Fibroblast of the conjunctiva (primary cell): ENCODE measurements at places on chromosomes 1 and 21.

GRCh38 chr1:151621351-151621750 lies 9.5 kb downstream of the SNX27 start:
- no peak for DNase-seq

DNA sequence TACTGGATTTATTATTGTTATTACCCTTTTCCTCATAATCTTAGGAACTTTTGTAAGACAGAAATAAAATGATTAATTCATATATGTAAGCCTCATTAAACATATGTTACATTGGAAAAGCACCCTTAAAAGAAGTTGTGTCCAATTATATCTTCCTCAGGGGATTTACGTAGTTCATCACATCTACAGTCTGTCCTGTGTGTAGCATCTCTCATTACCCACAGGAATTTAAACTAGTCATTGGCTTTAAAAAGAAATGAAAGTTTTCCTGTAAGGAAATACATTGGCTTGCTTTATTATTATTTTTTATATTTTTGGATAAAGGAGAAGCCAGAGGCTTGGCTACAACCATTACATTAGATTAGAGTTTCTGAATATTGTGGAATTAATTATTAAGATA lies 56.1 kb downstream of the SWT1 start:
- DNase-seq = no peak

DNA sequence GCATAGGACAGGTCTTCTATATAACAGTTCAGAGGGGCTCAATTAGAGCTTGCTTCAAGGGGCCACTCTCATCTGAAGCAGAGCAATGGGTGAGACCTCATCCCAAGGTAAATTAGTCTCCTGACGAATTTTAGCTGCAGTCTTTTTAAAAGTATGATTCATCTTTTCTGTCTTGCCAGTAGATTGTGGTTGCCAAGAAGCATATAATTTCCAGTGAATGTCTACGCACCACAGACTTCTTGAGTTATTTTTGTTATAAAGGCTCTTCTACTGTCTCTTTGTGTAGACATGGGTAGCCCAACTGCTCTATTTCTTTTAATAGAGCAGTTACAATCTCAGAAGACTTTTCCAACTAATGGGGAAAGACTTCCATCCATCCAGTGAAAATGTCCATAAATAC lies 108.9 kb upstream of the FMN2 start:
- no peak for DNase-seq

- DNase-seq = no peak
Measured at GRCh38 chr21:33428669-33429068, 25.5 kb downstream of the IFNGR2 start.

GRCh38 chr1:213687832-213688231 lies 299.9 kb upstream of the PROX1 start:
- no peak for DNase-seq

DNA sequence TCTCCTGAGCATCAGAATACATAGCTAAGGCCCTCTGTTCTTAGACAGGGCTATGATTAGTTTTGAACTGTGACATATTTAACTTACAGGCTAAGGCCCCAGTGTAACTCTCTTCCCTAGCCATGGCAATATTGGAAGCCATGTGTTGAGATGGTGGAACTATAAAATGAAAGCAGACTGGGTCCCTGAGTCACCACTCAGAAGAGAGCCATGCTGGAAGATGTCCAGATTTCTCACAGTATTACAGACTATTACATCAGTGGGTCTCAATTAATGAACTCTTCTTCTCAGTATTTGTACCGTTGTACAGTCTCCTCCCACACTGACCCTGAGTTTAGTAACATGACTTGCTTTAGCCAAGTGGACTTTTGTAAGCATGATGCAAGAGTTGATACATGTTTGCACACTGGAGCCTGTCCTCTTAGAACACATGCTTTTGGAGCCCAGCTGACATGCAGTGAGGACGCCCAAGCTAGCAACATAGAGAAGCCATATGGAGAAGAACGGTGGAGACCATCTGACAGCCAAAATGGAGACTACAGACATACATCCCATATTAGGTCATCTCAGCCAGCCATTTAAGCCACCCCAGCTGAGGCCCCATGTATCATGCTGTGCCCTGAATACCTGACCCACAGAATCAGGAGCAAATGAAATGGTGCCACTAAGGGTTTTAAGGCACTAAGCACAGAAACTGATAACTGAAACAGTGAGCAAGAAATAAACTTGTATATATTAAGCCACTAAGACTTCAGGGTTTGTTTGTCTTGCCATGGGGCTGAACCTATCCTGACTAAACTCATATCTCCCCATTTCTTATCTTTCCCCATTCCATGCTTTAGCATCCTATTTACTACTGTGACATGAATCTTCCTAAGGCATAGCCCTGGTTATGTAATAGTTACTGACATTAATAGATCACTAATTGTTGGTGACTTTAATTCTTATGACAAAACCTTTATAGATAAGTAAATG lies 24.4 kb downstream of the TBX15 start:
- peak; percentile 99 for DNase-seq

GRCh38 chr1:12593621-12594066 lies 24.4 kb downstream of the DHRS3 start:
- no peak for DNase-seq

DNA sequence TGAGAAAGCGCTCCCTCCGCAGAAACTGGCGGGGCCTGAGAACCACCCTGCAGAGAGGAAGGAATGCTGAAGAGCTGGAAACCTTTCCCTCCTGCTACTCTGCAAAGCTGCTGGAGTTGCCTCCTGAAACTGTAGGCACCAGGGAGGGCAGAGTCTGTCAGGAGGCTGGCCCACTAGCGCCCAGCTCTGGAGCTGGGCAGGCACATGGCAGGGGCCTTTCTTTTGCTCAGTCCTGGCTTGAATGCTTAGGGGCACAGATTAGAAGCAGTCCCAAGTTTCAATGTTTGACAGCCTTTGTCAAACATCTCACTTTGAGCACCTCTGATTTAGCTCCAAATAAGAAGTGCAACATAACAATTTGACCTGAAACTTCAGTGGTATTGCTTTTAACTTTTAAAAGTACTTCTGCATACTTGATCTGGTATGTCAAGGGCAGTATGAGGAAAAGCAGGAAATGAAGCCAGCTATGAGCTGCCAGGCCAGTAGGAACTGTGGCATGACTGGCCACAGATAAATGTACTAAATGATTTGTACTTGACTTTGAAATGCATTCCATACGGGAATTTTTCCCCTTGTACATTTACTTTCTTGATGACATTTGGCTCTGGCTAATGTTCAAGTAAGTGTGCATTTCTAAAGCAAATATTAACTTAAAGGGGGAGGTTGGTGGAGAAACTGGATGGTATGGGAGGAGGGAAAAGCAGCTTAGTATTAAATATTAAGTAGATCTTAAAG lies 7.2 kb downstream of the C1orf116 start:
- DNase-seq = no peak

- DNase-seq = peak; percentile 23
Measured at GRCh38 chr1:223783676-223784075, 62.1 kb downstream of the TP53BP2 start.

GRCh38 chr1:65231718-65232330 lies 77.5 kb upstream of the DNAJC6 start:
- no peak for DNase-seq

- no peak for DNase-seq
Measured at GRCh38 chr1:43205671-43206070, 33.5 kb downstream of the CFAP57 start.
